ENCODE measurements at places on chromosomes 2 and 18.

- no peak for DNase-seq
Observed at GRCh38 chr18:54926593-54927325, 32.5 kb downstream of the CCDC68 start.

GRCh38 chr2:64227603-64228125 is 83.4 kb upstream of the PELI1 start:
- no peak for DNase-seq

- DNase-seq: peak; percentile 60
Observed at GRCh38 chr2:189407281-189408209, 33.7 kb upstream of the WDR75 start.

GRCh38 chr2:11778923-11779757 is 32.7 kb downstream of the LPIN1 start:
- DNase-seq: peak; percentile 77

DNA sequence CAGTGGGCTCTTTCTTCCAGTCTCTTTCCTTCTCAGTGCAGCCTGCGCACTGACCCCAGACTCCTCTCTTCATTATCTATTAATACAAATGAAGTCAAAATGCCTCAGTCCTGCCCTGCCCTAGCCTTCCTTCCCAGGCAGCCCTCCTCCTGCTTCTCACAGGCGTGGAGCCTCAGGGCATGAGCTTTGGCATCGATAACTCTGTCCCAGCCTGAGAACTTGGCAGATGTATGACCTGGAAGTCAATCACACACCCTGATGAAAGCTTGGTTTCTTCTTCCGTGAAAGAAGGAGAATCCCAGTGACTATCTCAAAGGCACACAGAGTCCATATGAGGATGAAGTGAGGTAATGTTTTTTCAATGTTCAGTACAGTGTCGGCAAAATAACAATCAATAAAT is 600.7 kb upstream of the ID2 start:
- no peak for DNase-seq

DNA sequence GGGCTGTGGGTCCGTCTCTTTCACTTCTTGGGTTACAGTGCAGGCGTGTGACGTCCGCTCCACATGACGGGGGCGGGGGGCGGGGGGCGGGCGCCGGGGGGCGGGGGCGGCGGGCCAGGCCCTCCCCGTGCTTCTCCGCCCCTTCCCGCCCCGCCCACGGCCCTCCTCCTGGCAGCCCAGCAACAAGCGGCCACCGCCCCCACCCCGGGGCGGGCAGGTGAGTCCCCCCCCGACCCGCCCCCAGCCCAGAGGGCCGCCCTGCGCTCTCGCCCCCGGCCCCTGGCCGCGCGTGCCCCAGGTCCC is 3.6 kb downstream of the ZNF516 start:
- peak; percentile 54 for DNase-seq

DNA sequence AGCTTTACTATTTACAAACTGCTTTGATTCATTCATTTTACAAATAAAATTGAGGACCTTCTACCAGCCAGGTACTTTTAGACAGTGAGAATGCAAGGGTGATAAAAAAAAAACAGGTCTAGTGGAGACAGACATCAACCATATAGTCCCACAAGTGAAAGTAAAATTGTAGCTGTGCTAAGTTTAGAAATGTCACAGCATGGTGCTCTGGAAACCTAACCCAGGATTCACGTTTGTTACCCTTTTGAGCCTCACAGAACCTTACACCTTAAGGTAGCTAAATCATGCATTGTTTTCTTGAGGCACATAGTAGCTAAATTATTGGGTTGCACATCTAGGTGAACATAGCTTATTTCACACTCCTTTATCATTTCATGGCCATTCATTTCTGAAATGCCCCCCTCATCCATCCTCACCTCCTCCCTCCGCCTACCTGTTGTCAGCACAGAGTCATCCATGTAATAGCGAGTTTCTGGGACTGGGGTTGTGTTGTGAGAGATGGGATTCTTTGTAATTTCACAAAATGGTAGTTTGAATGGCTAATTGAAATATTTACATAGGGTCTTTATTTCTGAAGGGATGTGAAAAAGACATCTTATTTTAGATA is 7.1 kb downstream of the MTA3 start:
- DNase-seq: no peak

- no peak for DNase-seq
Observed at GRCh38 chr18:27110319-27110718, 74.8 kb downstream of the CHST9 start.

GRCh38 chr2:85132834-85133637 is at the start of gene TCF7L1:
TSS of gene TCF7L1 (plus strand) at chr2:85133392. CDS start at chr2:85133685, 293 bp downstream.
- DNase-seq: no peak

DNA sequence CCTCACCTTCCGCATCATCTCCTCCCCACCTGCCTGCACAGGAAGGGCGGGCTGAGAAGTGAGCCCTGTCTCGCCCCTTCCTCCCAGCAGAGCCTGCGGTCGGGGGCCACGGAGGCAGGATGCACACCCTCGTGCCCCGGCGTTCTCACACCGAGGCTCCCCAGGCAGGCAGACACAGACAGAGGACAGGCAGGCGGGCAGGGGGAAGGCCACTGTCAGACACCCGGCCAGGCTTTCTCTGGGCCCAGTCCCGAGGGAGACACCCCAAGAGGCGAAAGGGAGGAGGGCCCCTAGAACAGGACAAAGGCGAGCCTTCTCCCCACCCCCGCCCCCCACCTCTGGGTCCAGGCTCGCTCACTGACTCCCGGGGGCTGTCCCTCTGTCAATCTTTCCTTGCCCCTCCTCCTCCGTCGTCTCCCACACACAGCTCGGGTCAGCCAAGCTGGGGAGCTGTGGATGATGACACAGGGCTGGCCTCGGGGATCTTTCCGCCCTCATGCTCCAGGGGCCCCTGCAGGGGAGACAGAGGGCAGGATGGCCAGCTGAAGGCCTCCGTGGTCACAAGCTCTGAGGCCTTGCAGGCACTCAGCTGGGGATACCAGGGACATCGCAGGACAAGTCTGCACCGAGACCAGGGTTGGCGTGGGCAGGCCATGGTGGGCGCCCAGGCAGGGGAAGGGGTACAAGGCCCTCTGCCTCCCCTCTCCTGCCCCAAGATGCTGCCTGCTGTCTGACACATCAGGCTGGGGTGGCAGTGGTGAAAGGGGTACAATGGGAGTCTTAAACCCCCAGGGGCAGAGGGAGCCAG is 24.9 kb downstream of the BIN1 start:
- DNase-seq: no peak

DNA sequence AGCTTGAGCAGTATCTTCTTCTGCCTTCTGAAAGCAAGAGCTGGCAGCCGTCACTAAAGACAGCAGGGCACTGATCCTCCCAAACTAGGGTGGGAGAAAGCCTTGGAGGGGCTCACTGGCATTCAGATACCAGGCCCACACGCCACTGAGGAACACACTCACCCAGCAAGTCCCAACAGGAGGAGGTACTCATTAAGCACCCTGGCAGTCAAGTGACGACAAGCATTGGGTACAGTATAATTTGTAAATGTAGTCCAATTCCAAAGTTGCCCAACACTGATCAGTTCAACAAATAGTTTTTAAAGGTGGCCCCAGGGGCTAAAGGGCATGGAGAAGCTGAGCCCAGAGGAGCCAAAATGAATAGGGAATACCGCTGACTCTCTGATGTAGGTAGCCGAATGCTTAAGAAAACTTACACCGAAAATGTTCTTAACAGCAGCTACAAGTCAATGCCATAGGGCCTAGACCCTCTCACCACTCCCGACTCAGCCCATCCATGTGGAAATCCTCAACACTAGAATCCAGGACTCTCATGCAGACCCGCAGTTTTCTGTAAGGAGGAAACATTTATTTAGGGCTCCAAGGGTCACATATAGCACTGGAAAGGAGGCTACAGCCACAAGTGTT is 9.9 kb downstream of the LIMS2 start:
- DNase-seq: no peak

- DNase-seq: no peak
Observed at GRCh38 chr2:234032279-234032856, 18.1 kb upstream of the SPP2 start.

GRCh38 chr18:48544661-48545415 is 6.0 kb downstream of the CTIF start:
- no peak for DNase-seq

DNA sequence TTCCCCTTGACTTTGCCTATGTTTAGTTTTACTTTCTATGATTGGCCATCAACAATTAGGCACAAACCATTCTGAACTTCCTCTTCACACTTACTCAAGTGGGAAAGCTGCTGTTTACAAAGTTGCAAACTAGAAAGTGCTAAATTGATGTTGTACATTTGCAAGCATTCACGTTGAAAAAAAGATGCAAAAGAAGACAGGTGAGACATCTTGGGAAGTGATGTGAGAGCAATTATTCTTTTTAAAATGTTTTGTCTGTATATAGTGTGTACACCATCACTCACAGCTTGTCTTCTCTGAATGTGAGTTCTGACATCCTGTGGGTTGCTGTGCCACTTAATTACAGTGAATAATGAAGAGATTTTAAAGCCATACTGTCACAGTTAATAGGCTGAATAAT is 874.1 kb upstream of the LRATD1 start:
- no peak for DNase-seq

DNA sequence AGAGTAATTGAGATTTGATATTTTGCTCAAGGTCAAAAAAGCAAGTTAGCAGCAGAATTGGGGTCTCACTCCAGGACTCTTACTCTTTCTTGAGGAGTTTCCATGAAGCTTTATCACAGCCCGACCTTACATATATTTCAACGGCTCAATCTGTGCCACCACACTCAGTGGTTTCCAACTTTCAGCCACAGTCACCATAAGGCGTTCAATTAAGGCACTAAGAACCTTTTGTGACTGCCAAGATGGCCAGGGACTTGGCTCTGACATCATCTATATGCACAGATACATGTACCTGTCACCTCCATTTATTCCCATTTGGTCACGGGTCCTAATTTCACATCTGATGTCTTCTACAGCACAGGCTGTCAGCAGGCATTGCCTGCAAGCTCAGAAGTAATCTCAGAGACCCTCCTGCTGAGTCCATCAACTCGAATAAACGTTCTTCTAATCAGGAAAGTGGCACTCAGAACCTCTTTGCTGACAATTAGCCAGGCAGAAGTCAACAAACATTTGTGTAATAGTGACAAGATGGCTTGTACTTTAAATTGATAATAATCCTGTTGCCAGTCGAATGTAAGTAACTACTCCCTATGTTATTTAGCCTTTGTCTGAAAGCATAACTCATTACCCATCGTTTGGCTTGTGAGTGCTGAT is 16.1 kb downstream of the DYTN start:
- no peak for DNase-seq

DNA sequence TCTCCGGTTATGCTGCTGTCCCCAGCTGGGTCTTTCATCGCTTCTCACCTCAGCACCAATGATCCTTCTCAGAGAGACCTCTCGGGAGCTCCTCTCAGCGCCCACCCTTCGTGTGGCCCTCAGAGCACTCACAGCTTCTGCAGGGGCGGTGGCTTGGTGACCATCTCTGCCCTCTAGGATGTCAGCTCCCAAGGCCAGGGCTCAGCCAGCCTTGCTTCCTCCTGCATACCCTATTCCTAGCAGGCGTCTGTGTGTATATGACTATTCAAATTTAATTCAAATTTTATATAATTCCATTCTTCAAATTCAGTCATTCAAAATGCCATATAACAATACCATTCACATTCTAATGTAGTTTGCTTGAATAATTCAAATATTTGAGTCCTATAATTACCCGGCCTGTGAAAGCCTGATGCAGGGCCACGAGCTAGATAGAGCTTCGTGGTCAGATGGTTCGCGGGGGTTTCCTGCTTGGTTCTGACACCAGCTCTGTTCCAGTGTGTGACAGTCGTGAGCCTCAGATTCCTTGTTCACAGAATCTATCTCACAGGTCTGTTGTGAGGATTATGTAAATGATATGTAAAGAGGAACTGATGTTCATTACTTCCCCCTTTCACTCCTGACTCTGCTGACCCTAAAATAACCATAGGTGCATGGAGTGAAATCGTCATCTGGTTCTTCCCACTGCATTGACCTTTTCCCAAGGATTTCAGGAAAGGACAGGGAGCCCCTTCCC is 94.0 kb upstream of the CNGA3 start:
- no peak for DNase-seq

GRCh38 chr2:237132799-237133198 is 47.1 kb downstream of the COPS8 start:
- peak; percentile 31 for DNase-seq

DNA sequence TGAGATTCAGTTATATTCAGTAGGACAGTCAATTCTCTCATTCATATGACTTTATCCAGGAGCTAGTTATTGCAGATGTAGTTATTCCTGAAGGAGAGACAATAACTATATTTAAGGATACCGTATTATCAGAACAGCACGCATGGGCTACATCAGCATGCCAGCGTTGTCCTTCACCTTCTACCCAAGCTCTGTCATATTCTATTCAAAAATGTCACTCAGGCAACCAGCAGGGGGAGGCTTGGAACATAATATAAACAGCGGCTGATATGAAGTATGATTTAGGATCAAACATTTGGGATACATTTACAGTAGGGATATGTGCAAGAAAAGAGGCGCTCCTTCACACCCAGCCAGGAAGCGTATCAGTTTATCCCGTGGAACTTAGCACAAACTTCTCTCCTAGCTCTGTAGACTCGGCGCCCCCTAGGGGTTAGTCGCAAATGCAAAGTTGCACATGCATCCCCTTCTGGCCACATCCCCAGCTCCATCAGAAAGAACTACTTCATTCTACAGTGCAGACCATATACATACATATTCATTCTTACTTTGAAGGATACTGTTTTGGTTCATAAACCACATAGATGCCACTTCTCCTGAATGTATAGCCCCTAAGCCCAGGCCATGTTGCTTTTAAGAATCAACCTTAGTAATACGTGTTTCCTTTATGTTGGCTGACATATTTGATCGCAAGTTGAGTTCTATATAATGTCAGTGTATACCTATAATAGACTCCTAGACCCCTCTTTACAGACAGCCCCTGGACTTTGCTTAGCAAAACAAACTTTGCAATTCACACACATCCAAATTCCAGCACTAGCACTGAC is 759.4 kb downstream of the ADCYAP1 start:
- no peak for DNase-seq

- DNase-seq: no peak
Observed at GRCh38 chr18:54260396-54261072, 8.8 kb upstream of the POLI start.

DNA sequence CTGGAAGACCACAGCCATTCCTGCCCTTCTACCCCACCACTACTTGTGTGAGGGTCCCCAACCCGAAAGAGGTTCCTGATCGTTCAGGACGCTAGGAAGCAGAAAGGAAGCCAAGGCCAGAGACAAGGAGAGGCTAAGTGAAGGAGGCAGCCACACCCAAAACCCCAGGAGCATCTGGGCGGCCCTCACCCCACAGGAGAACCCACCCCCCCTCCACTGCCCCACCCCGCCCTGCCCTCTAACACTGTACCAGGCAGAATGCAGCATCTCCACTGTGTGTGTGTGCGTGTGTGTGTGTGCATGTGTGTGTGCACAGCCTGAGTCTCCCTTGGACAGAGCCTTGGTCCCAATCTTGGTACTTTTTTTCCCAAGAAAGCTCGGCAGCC is 207.5 kb upstream of the HAAO start:
- DNase-seq: no peak

GRCh38 chr18:79611040-79611681 is 68.4 kb upstream of the CTDP1 start:
- no peak for DNase-seq

DNA sequence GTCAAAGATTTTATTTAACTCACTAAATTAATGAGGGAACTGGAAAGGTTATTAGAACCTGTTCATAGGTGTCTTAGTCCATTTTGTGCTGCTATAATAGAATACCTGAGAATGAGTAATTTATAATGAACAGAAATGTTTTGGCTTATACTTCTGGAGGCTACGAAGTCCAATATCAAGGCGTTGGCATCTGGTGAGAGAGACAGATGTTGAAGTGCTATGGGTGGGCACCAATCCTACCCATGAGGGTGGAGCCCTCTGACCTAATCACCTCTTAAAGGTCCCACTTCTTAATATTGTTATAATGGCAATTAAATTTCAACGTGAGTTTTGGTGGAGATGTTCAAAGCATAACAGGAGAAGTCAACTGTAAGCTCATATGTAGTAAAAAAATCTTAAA is 5.1 kb downstream of the RPIA start:
- no peak for DNase-seq

Measured in SHP77 (cell line).